Mammary epithelial cell (primary cell): ENCODE measurements at places on chromosomes 7 and 10. TPM values are rescaled to one million over a fixed set of nuclear protein-coding genes. Genes with fewer than 3 reads are reported as not detected.

The ELN gene
- 0.50 TPM for total RNA-seq

The FKBP6 gene
- total RNA-seq: not detected in 2 replicates

The TAF6 gene
- 28.8 TPM for total RNA-seq

The NXPH1 gene
- total RNA-seq: not detected in 2 replicates

The FANK1 gene
- 1.1 and 3.4 TPM in 2 replicates for total RNA-seq

The CARD11 gene
- 0.33 TPM for total RNA-seq

The CALHM1 gene
- total RNA-seq: not detected

The EIF4EBP2 gene
- total RNA-seq: 47.5 TPM

The GPR146 gene
- total RNA-seq: 0.61 TPM in 1 of 2 replicates, not detected in the other

The ERVW-1 gene
- not detected in 2 replicates for total RNA-seq

The PGAM2 gene
- total RNA-seq: not detected in 2 replicates

The FKBP9 gene
- 129 and 141 TPM in 2 replicates for total RNA-seq

The GNAT3 gene
- total RNA-seq: not detected

The SEM1 gene
- 63.5 and 65.8 TPM in 2 replicates for total RNA-seq

The TMEM176B gene
- 0.17 TPM for total RNA-seq

The LRRD1 gene
- total RNA-seq: under 0.01 TPM

The CPED1 gene
- 1.3 and 2.0 TPM in 2 replicates for total RNA-seq

The FGFBP3 gene
- total RNA-seq: 0.17 TPM
